ENCODE measurements at places on chromosomes 7 and 10.
A peak's percentile ranks its signal among the peaks of the same experiment; 100 is the strongest.

DNA sequence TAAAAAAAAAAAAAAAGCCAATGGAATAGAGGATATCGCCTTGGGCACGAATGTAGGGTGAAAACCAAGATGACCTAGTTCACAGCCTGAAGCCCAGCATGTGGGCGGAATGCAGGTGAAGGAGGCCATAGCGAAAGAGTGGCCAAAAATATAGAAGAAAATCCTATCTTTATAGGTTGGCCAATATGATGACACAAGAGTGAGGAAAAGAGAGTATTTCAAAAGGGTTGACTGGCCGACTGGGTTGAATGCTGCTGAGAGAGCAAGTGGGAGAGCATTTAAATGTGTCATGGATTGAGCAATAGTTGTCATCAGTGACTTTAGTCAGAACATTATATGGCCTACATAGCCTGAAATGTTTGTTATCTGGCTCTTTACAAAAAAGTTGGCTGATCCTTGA, 17.2 kb upstream of the GLI3 start:
- DNase-seq = no peak

DNA sequence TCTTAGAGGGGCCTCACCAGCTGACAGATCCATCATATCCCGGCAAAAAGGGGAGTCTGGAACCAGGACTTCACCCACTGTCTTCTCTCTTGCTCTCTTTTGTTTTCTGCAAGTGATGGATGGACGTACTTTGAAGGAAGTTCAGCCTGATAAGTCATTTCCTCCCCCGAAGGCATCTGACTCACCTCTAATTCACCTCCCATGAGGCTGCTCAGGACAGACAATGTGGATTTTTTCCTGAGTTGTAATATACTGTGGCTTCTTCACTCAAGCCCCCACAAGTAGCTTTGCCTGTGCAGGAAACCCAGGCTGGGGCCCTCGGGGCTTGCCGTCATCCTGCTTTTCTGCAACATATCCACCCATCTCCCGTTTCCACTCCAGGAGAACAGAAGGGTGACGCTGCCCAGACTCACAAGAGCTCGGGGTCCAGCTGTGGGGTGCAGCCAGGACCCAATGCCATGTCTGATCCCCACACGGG, 70.4 kb downstream of the ASB13 start:
- no peak for DNase-seq

GRCh38 chr10:86481761-86482160, 39.8 kb downstream of the WAPL start:
- no peak for DNase-seq

DNA sequence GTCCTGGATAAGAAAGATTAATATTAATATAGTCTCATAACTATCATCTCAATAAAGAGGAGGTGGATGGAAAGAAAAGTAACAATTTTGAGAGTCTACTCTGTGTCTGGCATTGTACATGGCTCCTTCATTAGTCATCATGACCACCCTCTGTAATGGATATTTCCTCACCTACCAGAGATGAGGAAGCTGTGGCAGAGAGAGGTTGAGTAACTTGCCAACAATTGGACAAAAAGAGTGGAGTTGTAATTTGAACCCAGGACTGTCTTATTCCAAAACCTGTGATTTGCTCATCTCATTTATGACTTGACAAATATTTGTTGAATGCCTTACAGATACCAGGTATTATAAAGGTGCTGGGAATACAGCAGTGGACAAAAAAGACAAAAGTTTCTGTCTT, 2.1 kb upstream of the IDE start:
- peak; percentile 34 for DNase-seq

DNA sequence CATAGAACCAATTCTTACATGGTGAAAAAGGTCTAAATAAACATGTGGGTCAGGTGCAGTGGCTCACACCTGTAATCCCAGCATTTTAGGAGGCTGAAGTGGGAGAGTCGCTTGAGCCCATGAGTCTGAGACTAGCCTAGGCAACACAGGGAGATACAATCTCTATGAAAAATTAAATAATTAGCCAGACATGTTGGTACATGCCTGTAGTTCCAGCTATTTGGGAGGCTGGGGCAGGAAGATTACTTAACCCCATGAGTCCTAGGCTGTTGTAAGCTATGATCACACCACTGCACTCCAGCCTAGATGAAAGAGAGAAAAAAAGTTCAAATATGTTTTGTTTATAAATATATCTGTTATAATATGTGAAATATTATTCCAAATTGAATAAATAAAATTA, 643.6 kb downstream of the IPMK start:
- DNase-seq = no peak

DNA sequence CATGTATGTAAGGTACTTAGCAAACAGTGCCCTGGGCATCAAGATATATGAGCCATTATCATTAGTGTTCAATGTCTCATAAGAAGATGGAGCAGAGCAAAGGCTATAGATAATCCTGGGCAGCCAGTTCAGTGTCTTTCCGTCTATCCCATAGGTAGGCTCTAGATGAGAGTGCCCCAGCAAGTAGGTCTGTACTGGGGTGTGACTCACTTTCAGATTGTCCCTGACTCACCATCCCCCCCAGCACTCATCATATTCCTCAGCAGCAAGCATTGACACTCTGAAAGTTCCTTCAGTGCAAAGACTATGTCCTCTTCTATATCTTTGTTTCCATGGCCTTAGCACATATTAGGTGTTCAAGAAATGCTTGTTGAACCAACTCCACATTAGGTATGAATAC, 20.0 kb upstream of the FAM204A start:
- no peak for DNase-seq

DNA sequence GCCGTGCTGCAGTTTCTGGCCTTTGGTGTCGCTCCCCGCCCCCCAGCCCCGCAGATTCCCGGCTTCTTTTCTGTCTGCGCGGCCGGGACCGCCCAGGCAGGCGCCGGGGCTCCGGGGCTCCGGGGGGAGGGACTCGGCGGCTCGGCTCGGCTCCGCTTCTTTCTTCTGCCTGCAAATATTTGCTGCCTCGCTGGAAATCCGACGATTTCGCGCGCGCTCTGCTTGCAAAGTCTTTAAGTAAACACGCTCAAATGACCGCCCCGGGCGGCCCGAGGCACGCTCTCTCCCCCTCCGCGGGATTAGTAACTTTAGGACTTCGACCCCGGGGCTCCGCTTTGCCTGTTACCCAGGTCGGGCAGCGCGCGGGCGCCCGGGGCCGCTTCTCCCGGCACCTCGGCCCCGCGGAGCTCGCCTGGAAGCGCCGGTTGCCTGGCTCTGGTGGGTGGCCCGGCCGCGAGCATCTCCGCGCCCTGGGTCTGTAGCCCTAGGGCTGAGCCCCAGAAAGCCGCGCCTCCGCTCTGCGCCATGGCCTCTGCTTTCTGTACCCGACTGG, 3.9 kb upstream of the GATA3 start:
- DNase-seq = no peak

- DNase-seq = no peak
Measured at GRCh38 chr10:127618797-127619196, 69.7 kb downstream of the NPS start.

- no peak for DNase-seq
Measured at GRCh38 chr7:32592701-32593100, 97.4 kb downstream of the AVL9 start.

DNA sequence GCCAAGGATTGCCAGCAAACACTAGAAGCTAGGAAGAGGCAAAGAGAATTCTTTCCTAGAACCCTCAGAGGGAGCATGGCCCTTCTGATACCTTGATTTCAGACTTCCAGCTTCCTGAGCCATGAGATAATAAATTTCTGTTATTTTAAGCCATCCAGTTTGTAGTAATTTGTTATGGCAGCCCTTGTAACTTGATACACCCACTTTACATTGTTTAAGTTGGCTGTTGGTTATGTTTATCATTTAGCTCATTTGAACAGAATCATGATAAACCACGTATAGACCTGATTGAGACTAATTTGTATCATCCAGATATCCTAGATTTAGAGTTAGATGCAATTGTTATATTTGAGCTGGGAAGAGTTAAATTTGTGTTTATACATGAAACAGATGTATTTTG, 9.4 kb upstream of the TES start:
- no peak for DNase-seq

GRCh38 chr10:103969436-103969835, 2.5 kb downstream of the SLK start:
- DNase-seq = no peak

DNA sequence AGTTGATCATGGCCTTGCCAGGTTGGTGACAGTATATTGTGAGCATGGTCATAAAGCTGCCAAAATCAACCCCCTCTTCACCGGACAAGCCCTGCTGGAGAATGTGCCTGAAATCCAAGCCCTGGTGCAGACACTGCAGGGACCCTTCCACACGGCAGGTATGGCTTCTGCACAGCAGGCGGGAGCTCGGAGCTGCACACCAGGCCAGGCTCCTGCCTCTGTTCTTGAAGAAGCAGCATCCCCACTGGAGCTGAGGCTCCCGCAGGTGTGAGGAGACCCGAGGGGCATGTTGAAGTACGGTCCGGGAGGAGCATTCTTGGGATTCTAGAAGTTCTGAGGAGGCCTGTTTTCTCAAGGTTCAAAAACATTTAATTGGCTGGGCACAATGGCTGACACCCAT, 12.7 kb downstream of the DHTKD1 start:
- no peak for DNase-seq

- DNase-seq = no peak
Measured at GRCh38 chr7:30012757-30013156, 13.7 kb downstream of the FKBP14 start.

DNA sequence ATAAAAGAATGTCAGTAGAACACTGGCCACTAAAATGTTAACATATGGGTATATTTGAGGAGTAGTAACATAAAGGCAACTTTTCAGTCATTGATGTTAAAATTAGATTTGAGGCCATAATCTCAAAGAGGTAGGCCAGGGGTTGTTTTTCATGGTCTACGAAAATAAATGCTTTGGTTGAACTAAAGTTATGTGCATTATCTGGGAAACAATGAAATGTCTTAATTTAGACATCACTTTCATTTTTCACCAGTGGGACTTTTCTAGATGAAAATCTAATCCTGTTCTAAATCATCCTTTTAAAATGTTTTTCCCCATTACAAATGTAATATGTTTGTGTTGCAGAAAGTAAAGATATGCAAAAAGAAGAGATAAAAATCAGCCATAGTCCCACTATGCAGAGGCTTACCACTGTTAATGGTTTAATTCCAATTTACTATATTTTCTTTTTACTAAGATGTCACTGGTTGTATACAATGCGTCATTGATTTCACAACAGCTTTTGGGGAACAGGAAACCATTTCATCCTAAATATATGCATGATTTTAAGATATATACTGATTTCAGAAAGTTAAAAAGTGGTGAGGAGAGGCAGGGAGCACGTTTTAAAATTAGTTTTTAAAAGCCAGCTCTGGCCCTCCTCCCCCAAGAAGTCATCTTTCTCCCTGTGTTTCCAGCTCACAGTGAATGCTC, 64.3 kb downstream of the ARID5B start:
- no peak for DNase-seq

- DNase-seq = no peak
Measured at GRCh38 chr10:9449530-9449929, 1395.0 kb downstream of the GATA3 start.

- DNase-seq = no peak
Measured at GRCh38 chr7:150402671-150403321, 23.7 kb downstream of the ZNF775 start.

- DNase-seq = no peak
Measured at GRCh38 chr10:121221991-121222390, 370.8 kb downstream of the WDR11 start.

- DNase-seq = no peak
Measured at GRCh38 chr10:60951272-60951724, 7.3 kb upstream of the RHOBTB1 start.

GRCh38 chr7:44707558-44708230, 41.0 kb upstream of the ZMIZ2 start:
- no peak for DNase-seq

DNA sequence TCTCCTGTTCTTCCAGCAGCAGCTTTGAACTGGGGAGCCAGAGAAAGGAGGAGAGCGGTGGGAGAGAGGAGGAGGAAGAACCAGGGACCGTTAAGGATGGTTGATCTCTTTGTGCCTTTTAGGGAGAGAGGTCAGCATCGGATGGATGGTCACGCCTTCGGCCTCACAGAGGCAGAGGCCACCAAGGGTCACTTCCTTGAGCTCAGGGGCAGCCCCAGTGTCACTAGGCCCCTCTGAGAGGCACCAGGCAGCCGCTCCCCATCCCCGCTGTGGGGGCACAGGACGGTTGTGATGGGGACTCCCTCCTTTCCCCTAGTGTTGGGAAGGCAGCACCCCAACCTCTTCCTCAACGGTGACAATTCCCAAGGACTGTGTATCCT, 121.4 kb downstream of the DNAJB6 start:
- no peak for DNase-seq

GRCh38 chr10:129868449-129869035, 95.5 kb downstream of the EBF3 start:
- DNase-seq = no peak

- DNase-seq = no peak
Measured at GRCh38 chr10:67306588-67307205, 380.9 kb downstream of the LRRTM3 start.

DNA sequence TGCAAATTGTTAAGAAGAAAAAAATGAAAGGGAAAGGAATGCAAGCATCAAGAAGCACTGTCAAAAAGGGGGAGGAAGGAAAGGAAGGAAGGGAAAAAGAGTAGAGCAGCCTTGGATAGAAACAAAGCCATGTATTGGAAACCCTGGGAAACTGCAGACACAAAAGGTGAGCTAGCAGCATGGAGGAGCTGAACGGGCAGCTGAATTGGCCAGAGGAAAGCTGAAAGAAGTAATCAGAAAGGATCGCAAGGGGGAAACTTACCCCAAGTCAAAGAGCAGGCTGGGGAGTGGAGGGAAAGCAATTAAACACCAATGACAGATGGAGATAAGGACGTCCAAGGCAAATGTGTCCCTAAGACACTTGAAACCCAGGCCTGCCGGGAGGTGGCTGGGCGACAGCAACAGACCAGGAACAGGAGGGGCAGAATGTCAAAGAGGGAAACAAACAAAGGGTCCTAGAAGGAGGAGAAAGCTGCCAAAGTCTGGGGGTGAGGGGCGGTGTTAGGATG, 93.8 kb upstream of the SVIL start:
- no peak for DNase-seq

DNA sequence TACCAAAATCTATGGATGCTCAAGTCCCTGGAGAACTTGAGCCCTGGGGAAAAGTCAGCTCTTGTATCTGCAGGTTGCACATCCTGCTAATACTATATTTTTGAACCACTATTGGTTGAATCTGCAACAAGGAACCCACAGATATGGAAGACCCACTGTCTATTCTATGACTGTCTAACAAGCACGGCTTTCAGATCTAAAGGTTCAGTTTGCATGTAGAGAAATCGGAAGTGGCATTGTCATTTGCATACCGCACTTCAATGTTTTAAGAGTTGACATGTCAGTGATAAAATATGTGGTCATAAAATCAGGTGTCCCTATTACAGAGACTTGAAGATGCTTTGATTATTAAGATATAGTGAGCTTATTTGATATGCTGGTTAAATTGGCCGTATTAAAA, 95.6 kb downstream of the MALRD1 start:
- DNase-seq = no peak

Measured in bone marrow (tissue), 2 donors.